Neural progenitor cell (in vitro differentiated cells): ENCODE measurements at places on chromosomes 4 and X. TPM values are rescaled to one million over a fixed set of nuclear protein-coding genes. Genes with fewer than 3 reads are reported as not detected.

GRCh38 chr4:13212936-13213335, 271.2 kb downstream of the RAB28 start:
- DNase-seq, result no peak

- DNase-seq, result peak; percentile 23
Measured at GRCh38 chrX:17527922-17528321, 152.9 kb downstream of the NHS start.

- DNase-seq, result no peak
Measured at GRCh38 chr4:154348657-154349056, 142.9 kb downstream of the DCHS2 start.

DNA sequence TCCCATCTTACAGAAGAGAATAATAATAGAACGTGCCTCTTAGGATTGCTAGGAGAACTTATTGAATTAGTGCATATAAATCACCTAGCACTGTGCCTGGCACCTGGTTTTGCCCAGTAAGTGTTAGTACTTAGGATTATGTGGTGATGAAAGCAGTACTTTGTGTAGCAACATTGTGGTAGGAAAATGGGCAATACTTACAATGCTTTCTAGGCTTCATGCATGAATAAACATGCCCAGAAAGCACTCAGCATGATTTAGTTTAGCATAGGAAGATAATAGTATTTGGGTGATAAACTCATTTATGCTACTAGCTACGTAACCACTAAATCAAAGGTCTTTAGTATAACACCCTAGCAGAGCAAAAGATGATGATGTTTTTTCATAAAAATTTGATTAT, 105.6 kb downstream of the NEUROG2 start:
- no peak for DNase-seq

DNA sequence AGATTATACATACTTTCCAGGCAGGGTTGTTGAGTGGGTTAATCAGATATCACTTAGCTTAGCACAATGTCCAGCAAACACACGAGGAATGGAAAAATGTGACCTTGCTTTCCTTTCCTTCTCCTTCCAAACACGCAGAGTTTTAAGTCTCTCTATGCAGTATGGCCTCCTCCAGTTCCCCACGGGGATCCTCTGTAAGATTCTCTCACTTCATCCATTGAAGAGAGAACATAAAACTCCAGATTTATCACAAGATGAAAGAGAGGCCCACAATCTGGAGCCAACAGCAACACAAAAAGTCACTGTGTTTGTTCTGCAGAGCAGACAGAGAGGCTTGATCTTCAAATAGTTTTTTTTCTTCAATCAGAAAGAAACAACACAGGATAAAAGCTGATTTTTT, 336.8 kb upstream of the CLNK start:
- no peak for DNase-seq

GRCh38 chr4:69764311-69764710, 3.9 kb upstream of the SULT1B1 start:
- no peak for DNase-seq

- no peak for DNase-seq
Measured at GRCh38 chr4:39466747-39467146, 7.9 kb downstream of the LIAS start.

DNA sequence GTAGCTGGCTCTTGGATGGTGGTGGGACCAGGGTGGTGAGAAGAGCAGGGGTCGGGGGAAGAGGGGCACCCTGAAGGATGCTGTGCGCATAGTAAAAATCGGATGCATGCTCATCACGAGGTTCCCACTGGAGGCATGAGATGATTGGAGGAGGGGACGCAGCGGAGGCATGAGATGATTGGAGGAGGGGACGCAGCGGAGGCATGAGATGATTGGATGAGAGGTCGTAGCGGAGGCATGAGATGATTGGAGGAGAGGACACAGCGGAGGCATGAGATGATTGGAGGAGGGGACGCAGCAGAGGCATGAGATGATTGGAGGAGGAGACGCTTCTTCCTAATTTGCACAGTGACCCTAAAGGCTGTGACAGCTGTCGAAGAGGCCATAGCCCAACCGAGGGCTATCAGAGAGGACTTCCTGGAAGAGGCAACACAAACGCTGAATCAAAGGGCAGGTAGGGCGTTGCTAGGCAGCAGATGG, 106.7 kb downstream of the ADRA2C start:
- no peak for DNase-seq

- DNase-seq, result no peak
Measured at GRCh38 chrX:134688839-134689238, 30.6 kb upstream of the PLAC1 start.

DNA sequence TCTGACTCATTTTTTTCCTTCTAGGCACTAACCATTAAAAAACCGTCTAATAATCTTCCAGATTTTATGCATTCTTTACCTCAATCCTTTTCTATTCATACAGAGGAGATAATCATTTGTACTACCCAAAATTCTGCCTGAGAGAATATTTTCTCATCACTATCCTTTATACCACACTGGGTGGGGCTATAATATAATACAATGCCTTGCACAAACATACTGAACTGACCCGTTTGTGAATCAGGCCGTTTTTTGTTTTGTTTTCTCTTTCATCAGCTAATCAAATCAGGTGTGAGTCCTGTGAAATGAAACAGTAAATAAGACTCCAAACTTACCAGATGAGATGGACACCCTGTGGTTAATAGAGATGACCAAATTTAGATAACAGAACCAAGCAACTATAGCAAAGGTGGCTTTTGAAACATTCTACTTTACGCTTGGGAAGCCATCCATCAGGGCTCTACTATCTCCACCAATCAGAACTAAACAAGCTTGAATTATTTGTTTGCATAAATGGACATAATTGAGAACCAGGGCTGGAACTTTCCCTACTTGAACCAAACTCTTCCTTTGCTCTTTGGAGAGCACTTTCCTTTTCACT, 573.0 kb downstream of the GABRG1 start:
- no peak for DNase-seq

GRCh38 chr4:83364312-83364711, 29.7 kb upstream of the HPSE start:
- DNase-seq, result no peak

DNA sequence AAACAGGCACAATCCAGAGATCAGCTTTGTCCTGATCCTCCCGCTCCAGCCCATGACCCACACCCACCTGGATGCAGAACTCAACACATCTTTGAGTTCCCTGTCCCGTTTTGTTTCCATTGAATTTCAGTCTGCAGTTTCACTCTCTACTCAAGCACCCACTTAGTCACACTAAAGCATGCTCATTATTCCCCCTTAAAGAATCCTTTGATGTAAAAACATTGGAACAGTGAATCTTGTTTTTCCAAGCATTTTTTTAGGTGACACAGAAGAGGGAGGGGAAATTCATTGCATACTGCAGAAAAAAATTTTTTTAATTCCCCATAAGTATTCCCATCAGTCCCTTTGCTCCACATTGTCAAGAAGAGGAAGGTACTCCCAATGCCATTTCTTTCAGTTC, 249.7 kb upstream of the TTC29 start:
- no peak for DNase-seq

Gene PDS5A
- 75.2 and 132 TPM in 2 replicates for total RNA-seq

Gene FABP2
- total RNA-seq, result not detected in 2 replicates

Gene LUZP4
- total RNA-seq, result not detected in 2 replicates

Gene GASK1B
- not detected in 2 replicates for total RNA-seq

Gene POU3F4
- not detected in 2 replicates for total RNA-seq

Gene TBC1D19
- total RNA-seq, result 16.8 and 30.7 TPM in 2 replicates

Gene MAGED4
- 48.2 and 68.0 TPM in 2 replicates for total RNA-seq
